ENCODE measurements at places on chromosomes 2 and 18.

DNA sequence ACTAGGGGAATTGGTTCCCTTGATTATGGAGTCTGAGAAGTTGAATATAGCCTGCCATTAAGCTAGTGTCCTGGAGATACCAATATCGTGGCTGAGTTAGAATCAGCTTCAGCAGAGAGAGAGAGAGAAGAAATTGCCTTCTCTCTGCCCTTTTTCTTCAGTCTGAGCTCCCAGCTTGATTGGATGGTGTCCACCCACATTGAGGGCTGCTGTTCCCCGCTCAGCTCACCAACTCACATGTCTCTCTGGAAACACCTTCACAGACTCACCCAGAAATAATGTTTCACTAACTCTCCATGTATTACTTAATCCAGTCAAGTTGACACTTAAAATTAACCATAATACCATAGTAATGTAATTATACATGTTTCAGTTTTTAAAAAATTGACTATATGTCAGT, 17.9 kb upstream of the TRIM43 start:
- DNase-seq = no peak

DNA sequence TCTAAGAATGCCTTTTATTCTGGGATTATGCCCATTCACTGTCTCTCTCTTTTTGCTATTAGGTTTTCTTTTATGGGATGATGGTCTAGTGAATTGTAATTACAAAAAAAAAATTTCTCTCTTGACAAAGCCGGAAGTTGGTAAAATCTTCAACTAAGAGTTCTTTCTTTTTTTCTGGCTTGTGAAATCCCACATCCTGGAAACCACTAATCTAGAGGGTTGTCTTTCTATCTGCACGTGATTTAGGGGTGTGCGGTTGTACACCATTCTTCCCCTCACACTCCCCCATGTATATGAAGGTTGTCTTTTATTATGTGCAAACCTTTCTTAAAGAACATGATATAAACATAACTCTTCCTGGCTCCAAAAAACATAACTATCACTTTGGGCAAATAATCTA, 52.0 kb downstream of the GATA6 start:
- no peak for DNase-seq

DNA sequence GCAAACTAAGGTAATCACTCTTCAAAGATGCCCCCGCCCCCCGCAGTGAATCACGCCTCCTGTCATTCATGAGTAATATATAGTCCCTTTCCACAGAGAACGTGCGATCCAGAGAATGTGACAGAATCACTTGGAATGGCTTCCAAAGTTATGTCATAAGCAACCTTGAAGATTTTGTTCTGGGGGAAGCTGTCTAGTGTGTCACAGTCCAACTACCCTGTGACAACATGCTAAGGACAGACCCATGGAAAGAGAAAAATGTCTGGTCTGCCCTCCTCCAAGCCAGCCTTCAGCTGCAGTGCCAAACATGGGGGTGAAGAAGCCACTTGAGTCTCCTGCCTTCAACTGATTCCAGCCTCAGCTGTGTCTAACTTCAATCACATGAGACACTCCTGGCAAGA, 259.1 kb downstream of the SS18 start:
- DNase-seq = no peak

- no peak for DNase-seq
Measured at GRCh38 chr2:219632760-219633105, 5.3 kb downstream of the SLC4A3 start.

- no peak for DNase-seq
Measured at GRCh38 chr2:38600242-38600891, 2.4 kb downstream of the HNRNPLL start.

DNA sequence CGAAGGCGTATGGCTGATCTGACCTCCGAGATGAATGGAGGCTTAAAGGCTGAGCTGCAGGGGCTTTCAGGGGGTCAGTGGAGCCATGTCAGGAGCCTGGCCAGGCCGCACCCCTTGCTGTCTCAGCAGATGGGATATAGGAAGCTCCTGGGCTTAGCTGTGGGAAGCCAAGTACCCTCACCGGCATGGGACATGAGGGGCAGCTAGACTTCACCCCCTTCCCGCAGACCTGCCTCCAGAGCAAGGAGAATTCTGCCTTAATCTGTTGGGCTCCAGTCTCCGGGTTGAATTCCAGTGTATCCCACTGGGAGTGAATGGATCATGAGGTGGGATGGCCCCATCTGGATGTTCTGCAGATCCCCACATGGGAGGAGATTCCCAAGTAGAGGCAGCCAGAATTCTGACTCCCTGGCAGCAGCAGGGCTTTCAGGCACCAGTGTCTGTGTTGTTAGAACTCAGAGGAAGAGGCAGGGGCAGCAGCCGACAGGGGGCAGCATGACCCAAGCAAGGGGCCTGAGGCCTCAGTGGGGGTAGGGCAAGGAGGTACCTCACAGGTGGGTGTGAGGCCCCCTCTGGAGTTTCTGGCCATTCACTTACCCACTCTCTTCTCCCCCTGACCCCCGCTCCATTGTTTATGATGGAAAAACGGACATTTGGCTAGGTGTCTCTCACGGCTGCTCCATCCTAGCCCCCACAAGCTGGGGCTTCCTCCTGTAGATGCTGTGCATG, 19.1 kb downstream of the CAPG start:
- peak; percentile 58 for DNase-seq

GRCh38 chr2:69535817-69536241, 98.6 kb upstream of the NFU1 start:
- DNase-seq = no peak

GRCh38 chr2:148450531-148450930, 194.0 kb upstream of the EPC2 start:
- no peak for DNase-seq

DNA sequence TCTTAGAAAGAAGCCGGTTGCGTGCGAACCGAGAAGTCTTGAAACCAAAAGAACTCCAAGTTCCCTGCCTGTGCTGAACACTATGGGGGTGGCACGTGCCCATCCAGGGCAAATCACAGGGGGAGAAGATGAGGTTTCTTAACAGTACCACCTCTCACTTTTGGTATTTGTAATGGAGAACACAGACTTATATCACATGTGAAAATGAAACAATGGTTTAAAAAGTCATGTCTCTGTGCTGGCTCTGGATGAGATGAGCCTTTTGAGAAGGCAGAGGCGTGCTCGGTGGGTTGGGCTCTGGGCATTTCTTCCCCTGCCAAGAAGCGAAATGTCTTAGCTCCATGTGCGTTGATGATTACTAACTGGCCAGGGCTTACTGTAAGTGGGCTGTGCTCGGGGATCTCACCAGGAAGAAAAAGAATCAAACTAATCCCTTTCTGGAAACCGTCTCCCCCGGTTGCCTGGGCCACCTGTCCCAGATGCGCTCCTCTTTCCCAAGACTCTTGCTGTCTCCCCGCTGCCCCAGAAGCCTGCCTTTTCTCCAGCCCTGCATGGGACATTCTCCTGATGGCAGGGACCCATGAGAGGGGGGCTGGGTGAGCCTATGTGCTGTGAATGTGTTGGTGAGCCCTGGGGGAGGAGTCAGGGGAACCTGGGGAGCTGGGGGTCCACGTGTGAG, 252.9 kb downstream of the PRKCE start:
- no peak for DNase-seq

DNA sequence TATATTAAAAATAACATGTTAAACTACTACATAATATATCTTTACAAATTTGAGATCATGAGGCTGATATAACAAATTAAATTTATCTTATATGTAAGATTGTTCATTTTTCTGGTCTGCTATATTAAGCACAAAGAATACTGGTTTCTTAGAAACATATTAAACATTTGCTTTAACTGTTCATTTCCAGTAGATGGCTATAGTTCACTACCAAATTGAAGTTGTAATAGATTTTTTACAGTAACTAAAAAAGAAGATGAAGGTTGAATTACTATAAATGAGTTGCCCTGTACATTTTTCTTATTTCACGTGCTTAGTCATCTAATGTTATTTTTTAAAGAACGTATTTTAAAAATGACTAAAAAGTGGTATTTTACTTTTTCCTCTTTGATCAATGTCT, 57.0 kb downstream of the ZNF407 start:
- no peak for DNase-seq

DNA sequence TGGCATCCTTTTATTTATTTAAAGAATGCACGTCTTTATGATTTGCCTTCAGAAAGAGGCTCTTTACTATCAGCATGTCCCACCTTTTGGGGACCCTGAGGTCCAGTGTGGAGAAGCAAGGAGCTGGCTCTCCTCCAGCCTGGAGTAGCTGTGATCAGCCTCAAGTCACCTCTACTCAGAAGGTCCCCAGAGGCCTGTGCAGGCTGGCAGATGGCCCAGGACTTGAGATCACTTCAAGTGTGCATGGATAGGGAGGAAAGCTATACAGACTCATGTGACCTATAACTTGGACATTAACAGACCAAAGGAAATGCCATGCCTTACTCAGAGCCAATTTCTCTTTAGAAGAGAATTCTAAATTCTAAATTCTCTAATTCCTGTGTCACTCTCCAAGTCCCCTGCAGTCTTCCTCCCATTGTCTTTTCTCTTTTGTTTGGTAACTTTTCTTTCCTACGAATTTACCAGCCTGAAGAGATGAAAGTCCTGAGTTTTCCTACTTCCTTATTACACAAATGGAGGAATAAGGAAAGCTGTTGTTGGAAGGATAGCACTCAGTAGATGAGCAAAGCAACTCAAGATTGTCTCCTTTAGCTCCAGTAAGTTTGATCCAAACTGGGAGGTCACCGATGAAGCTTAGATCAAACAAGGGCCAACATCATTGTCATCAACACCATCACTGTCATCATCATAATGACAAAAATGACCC, 163.9 kb downstream of the GFPT1 start:
- no peak for DNase-seq

DNA sequence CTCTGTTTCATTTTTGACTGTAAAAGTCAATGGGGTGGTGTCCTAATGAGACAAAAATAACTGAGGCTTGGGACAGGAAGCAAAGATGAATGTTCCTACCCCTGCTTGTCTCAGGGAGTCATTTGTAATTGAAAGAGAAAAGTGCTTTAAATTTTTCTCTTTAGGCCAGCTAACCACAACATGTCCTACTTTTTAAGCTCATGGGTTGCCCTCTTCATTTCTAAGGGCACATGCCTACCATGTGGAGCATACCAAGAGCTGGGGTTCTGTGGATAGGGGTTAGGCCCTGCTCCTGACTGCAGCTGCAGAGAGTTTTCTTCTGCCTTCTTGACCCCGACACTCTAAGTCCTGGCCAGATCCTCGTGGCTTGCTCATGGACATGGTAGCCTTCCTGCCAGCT, 96.8 kb upstream of the ARL4C start:
- DNase-seq = no peak

DNA sequence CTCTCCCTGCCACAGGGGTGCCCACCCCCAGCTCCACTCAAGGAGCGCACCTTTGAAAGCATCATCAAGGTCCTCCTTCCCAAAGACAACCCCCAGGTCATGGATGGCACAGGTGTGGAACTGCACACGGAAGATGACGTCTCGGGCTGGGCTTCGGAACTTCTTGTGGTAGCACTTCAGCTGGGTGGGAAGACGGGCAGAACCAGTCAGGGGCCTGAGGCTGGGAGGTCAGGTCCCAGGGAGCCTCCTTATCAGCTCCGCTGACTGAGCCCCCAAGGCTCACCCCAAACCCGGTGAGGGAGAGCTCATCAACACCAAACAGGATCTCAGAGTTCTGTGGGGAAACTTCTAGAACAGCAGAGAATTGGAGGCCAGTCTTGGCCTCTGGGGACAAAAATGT, 117.8 kb downstream of the TNS1 start:
- DNase-seq = no peak

DNA sequence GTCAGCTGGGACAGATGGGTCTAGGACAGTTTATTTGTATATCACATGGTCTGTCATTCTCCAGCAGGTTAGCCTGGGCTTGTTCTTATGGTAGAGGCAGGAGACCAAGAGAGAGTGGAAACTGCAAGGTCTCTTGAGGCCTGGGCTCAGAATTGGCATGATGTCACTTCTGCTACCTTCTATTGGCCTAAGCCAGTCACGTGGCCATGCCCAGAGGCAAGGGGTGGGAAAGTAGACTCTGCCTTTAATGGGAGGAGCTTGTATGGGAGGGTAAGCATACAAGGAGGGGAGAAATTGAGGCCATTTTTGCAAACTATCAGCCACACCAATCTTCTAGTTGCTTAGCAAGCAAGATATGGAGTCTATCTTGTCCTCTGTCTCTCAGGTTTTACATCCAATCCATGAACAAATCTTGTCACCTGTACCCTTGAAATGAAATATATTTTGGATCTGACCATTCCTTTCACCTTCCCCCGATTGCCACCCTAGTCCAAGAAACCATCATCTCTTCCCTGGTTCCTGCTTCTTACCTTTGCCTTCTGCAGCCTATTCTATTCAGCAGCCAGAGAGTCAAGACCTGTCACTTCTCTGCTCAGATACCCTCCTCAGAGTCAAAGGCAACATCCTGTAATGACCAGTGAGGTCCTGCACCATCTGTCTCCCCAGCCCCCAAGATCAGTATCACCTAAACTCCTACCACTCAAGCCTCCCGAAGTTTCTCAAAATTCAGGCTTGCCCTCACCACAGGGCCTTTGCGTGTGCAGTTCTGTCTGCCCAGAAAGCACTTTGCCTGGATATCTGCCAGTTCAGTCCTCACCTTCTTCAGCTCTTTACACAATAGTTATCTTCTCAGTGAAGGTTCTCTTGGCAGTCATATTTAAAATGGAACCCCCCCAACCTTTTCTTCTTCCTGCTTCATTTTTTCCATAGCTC, 240.0 kb downstream of the LOXHD1 start:
- DNase-seq = no peak

DNA sequence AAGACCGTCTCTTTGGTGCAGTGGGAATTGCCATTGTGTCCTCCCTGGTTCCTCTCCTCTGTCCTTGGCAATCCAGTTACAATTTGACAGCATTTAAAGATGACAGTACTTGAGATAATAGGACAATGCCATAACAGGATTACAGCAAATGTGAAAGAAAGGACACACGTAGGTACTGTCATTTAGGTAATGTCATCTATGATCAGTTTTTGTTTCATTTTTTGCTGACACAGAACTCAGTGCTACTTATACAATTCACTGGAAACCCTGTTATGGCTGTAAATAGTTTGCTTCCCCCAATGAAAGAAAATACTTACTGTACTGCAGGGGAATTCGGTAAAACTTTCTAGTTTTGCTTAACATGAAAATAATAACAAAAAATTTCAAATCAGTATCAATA, 65.2 kb downstream of the BCL11A start:
- no peak for DNase-seq

GRCh38 chr2:103139628-103140268, 377.9 kb downstream of the TMEM182 start:
- no peak for DNase-seq

- no peak for DNase-seq
Measured at GRCh38 chr2:167017021-167017420, 128.7 kb downstream of the XIRP2 start.

GRCh38 chr2:143157001-143157400, 27.8 kb downstream of the ARHGAP15 start:
- DNase-seq = no peak

Data from stimulated activated CD8-positive, alpha-beta memory T cell treated with anti-CD3 and anti-CD28 coated beads, Interleukin-4, amount 100 ng/mL, for 1 hour (primary cell).